ENCODE measurements at places on chromosomes 7 and 10. TPM values are rescaled to one million over a fixed set of nuclear protein-coding genes. Genes with fewer than 3 reads are reported as not detected.
A peak's percentile ranks its signal among the peaks of the same experiment; 100 is the strongest.

DNA sequence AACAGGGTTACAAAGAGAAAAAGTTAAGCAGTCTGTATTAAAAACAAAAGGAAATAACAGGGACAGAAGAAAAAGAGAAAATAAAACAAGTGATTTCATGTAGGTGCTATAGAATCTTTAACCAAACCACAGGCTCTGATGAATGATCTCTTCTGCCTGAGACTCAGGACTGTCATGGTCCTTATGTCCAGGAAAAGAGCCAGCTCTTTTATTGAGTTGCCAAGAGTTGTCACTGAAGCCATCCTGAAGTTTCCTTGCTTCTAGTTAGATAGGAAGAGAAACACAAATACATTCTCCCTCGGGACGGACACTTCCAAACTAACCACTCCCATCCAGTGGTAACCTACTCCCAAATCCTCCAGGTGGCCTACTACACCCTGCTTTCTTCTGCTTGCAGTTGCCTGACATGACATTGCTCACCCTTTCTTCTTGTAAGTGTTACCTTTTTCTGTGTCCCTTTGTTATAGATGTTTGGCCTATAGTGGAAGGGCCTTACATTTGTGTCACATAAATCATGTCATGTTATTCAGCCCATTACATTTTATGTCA is 346.7 kb downstream of the NRG3 start:
- no peaks in the 10 kb centered on the region for H3K27me3 ChIP-seq
- H3K4me3 ChIP-seq, result no peak overlapping the region
- no peaks in the 10 kb centered on the region for H3K36me3 ChIP-seq
- no peak for DNase-seq
- H3K27ac ChIP-seq, result no peak overlapping the region

DNA sequence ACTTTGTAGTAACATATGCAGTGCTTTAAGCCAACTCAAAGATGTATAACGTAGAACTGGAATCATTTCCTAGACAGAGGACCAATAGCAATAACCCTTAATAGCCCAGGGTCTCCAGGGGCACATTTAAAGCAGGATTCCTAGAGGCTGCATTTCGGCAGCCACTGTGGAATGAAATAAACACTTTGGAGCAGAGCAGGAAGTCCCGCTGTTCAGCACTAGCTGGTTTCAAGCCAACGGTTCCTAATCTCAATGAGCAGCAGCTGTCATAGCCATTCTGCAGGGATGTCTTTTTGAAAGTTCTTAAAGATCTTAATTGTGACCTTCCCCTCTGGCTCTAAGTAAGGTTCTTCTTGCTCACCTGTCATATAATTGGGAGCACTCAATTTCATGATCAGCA is 18.4 kb upstream of the MACROH2A2 start:
- no peaks in the 10 kb centered on the region for H3K36me3 ChIP-seq
- H3K27me3 ChIP-seq, result peaks cover 49% of the 10 kb centered on the region
- no peak overlapping the region for H3K4me3 ChIP-seq
- H3K27ac ChIP-seq, result no peak overlapping the region
- no peaks in the 10 kb centered on the region for H3K4me1 ChIP-seq

DNA sequence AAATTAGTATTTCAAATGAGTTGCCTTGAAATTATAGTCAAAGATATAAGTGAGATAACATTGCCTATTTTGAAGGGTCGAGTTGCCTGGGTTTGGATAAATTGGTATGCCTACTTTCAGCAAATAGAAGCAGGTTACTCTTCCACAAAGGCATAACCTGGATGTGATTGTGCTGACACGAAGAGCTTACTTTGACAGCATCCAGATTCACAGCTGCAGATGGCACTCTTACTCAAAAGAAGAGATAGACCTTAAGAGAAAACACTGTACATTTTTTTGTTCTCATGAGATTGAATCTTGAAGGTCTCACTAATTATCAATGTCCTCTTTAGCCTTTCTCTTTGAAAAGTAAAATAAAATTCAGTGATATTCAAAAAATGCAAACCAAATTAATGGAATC is 1338.7 kb downstream of the REEP3 start:
- H3K27me3 ChIP-seq, result no peaks in the 10 kb centered on the region
- no peaks in the 10 kb centered on the region for H3K36me3 ChIP-seq
- H3K27ac ChIP-seq, result no peak overlapping the region
- no peak overlapping the region for H3K4me3 ChIP-seq
- H3K4me1 ChIP-seq, result no peaks in the 10 kb centered on the region

DNA sequence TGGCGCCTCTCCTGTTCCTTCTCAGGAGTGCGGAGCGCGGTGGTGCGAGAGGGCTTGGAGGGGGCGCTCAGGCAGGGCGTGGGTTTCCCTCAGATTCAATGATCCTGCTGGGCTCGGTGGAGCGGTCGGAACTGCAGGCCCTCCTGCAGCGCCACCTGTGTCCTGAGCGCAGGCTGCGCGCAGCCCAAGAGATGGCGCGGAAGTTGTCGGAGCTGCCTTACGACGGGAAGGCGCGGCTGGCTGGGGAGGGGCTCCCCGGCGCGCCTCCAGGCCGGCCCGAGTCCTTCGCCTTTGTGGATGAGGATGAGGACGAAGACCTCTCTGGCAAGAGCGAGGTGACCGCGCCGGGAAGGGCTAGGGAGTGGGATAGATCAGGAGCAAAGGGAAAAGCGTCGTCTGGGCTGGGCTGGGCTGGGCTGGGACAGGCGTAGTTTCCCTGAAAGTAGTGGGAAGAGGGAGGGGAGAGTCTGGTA is 17.0 kb downstream of the FAM131B start:
- no peak overlapping the region for H3K4me3 ChIP-seq
- H3K27ac ChIP-seq, result no peak overlapping the region
- H3K4me1 ChIP-seq, result no peaks in the 10 kb centered on the region
- no peak for DNase-seq

DNA sequence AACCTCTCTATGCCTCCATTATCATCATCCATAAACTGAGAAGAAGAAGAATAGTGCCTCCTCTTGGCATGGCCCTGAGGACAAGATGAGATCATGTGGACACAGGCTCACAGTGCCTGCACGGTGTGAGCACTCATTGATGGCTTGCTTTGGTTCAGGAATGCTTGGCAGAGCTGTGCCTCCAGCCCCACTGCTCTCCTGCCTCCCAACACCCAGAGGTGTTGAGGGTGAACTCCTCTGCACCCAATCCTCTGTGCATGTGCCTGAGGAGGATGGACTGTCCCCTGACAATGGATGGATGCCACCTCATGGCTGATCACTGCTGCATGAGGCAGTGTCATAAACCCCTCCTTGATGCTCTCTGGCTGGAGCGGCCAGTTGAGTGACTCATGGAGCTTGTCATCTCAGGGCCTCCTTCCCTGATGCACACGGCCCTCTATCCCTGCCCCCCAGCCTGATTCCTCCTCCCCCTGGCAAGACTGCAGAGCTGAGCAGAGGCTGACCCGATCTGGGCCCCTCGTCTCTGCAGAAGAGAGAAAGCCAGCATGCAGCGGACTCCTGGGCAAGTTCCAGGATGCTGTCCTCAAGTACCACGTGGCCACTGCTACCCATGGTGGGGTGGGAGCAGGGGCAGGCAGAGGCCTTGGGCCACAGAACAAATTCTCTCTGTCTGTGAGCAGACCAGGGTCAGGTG is 136.3 kb downstream of the KCNMA1 start:
- H3K4me1 ChIP-seq, result peaks cover 61% of the 10 kb centered on the region
- peak; percentile 100 for DNase-seq
- no peaks in the 10 kb centered on the region for H3K36me3 ChIP-seq
- H3K27ac ChIP-seq, result peak overlapping the region; percentile 82
- H3K27me3 ChIP-seq, result no peaks in the 10 kb centered on the region

GRCh38 chr7:21028599-21028998 is 241.9 kb upstream of the SP8 start:
- no peaks in the 10 kb centered on the region for H3K4me1 ChIP-seq
- DNase-seq, result no peak
- H3K27me3 ChIP-seq, result peaks cover 69% of the 10 kb centered on the region

- H3K36me3 ChIP-seq, result no peaks in the 10 kb centered on the region
- no peaks in the 10 kb centered on the region for H3K4me1 ChIP-seq
Observed at GRCh38 chr7:141409801-141410329, 141.3 kb upstream of the AGK start.

GRCh38 chr7:125112850-125113249 is 183.2 kb upstream of the POT1 start:
- 0 out of 2 replicates have a peak, but pooled peaks cover 7% of the 10 kb centered on the region for H3K4me1 ChIP-seq
- no peak overlapping the region for H3K27ac ChIP-seq
- H3K36me3 ChIP-seq, result no peaks in the 10 kb centered on the region
- H3K27me3 ChIP-seq, result no peaks in the 10 kb centered on the region

DNA sequence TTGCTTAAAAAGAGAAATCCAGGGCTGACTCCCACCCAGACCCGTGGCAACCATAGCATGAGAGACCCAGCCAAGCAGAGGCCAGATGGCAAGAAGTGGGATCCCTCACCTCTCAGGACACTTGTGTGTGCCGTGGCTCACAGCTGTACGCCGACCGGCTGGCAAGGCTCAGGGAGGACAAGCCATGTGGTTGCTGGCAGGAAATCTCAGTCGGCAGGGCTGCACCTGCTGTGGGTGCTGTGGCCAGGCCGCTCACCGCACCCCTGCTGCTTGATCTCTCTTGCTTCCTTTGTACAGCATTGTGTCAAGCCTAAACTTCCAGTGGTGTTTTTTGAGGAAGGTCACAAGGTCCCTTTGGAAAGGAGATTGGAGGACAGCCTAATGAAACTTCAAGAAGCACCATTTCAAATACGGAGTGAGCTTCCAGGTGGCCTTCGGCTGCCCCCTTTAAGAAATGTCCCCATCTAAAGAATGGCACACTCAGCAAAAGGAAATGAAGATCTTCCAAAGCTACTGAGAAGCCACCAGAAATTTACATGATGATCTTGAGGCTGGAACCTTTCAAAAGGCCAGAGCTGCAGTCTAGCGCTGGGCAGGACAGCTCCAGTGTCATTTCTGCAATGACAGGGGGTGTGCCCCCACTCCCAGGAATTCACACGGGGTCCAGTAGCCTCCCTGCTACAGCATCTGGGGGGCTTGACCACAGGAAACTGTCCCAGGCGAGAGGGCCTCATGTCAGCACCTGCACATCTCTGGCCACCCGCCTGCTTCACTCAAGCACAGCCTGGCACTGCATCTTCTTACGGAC is 409.0 kb upstream of the MGMT start:
- no peak overlapping the region for H3K4me3 ChIP-seq
- no peak overlapping the region for H3K27ac ChIP-seq
- no peak for DNase-seq
- H3K36me3 ChIP-seq, result no peaks in the 10 kb centered on the region
- H3K4me1 ChIP-seq, result no peaks in the 10 kb centered on the region
- no peaks in the 10 kb centered on the region for H3K27me3 ChIP-seq

DNA sequence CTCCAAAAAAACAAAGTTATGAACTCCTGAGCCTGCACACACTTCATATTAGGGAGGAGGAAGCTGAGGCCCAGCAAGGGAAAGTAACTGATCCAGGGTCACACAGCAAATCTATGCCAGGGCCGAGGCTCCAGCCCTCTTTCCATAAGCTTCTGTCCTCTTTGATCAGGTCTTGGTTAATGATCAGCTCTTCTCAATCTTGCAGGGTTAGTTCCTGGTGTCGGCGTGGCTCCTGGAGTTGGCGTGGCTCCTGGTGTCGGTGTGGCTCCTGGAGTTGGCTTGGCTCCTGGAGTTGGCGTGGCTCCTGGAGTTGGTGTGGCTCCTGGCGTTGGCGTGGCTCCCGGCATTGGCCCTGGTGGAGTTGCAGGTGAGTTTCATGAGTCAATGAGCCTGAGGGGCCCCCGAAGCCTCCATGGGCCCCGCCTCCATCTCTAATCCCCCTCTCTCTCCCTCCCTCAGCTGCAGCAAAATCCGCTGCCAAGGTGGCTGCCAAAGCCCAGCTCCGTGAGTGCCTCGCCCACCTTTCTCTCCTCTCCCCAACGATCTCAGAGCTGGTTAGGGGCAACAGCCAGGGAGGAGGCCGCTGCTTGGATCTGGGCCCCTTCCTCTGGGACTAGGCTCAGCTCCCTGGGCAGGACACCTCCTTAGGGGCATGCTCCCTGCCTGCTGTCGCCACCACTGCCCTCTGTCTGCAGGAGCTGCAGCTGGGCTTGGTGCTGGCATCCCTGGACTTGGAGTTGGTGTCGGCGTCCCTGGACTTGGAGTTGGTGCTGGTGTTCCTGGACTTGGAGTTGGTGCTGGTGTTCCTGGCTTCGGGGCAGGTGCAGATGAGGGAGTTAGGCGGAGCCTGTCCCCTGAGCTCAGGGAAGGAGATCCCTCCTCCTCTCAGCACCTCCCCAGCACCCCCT is 23.7 kb upstream of the LIMK1 start:
- no peaks in the 10 kb centered on the region for H3K27me3 ChIP-seq
- DNase-seq, result peak; percentile 77
- H3K4me3 ChIP-seq, result no peak overlapping the region
- H3K4me1 ChIP-seq, result peaks cover 18% of the 10 kb centered on the region
- no peaks in the 10 kb centered on the region for H3K36me3 ChIP-seq
- H3K27ac ChIP-seq, result no peak overlapping the region

DNA sequence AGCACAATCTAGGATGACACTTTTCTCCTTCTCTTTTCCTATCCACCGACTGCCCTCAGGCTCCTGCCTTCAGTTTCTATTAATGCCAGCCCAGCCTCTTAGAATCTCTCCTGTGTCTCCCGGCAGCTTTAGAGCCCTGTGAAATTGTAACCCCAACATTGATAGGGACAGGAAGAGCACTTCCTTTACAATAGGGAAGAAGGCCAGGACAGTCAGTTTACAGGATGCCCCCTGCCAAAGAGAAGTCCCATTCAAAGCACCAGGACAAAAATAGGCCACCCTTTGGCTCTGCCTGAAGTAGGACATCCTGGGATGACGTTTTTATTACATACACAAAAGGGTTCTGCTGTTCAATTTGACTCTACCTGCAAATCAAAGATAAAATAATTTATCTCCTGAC is 64.7 kb upstream of the ANK3 start:
- peaks cover 25% of the 10 kb centered on the region for H3K4me1 ChIP-seq
- H3K27me3 ChIP-seq, result no peaks in the 10 kb centered on the region
- no peaks in the 10 kb centered on the region for H3K36me3 ChIP-seq
- no peak overlapping the region for H3K27ac ChIP-seq
- no peak overlapping the region for H3K4me3 ChIP-seq

- H3K4me3 ChIP-seq, result no peak overlapping the region
- no peaks in the 10 kb centered on the region for H3K36me3 ChIP-seq
Observed at GRCh38 chr10:3180355-3181025, 7.9 kb upstream of the PITRM1 start.

DNA sequence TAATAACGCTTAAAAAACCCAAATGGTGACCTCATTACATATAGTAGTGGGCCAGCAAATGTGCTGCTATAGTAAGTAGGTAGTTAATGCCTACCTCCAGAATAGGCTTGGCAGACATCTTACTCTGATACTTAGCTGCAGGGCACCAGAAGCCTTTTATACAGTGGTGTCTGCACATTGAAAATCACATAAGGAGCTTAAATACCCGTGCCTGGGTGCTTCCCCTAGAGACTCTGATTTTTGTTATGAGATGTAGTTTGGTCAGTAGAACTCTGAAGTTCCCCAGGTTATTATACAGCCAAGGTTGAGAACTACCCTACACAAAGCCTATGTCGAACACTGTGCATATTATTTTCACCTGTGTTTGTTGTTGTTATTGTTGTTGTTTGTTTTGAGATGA is 47.2 kb downstream of the ANKIB1 start:
- no peaks in the 10 kb centered on the region for H3K4me1 ChIP-seq
- no peak overlapping the region for H3K27ac ChIP-seq
- H3K4me3 ChIP-seq, result no peak overlapping the region
- H3K27me3 ChIP-seq, result no peaks in the 10 kb centered on the region
- H3K36me3 ChIP-seq, result peaks cover 4% of the 10 kb centered on the region
- no peak for DNase-seq

GRCh38 chr7:85566095-85566794 is 379.4 kb upstream of the SEMA3D start:
- H3K4me3 ChIP-seq, result no peak overlapping the region
- H3K4me1 ChIP-seq, result no peaks in the 10 kb centered on the region
- no peak for DNase-seq
- H3K27ac ChIP-seq, result no peak overlapping the region
- no peaks in the 10 kb centered on the region for H3K27me3 ChIP-seq

The TFPI2 gene
- total RNA-seq, result 53.1 TPM

The HTR7 gene
- 0.62 TPM for total RNA-seq

The EPDR1 gene
- 22.7 TPM for total RNA-seq

The ATP6V0A4 gene
- total RNA-seq, result 0.86 TPM

The NKX2-3 gene
- 0.07 TPM for total RNA-seq

The SORCS3 gene
- total RNA-seq, result 0.46 TPM

The NPFFR1 gene
- total RNA-seq, result not detected

The CDHR1 gene
- not detected for total RNA-seq

The ACSM6 gene
- total RNA-seq, result not detected

Data from PC-3 (cell line).